GM23248 (cell line): ENCODE measurements at places on chromosomes 1 and 21.
A peak's percentile ranks its signal among the peaks of the same experiment; 100 is the strongest.

DNA sequence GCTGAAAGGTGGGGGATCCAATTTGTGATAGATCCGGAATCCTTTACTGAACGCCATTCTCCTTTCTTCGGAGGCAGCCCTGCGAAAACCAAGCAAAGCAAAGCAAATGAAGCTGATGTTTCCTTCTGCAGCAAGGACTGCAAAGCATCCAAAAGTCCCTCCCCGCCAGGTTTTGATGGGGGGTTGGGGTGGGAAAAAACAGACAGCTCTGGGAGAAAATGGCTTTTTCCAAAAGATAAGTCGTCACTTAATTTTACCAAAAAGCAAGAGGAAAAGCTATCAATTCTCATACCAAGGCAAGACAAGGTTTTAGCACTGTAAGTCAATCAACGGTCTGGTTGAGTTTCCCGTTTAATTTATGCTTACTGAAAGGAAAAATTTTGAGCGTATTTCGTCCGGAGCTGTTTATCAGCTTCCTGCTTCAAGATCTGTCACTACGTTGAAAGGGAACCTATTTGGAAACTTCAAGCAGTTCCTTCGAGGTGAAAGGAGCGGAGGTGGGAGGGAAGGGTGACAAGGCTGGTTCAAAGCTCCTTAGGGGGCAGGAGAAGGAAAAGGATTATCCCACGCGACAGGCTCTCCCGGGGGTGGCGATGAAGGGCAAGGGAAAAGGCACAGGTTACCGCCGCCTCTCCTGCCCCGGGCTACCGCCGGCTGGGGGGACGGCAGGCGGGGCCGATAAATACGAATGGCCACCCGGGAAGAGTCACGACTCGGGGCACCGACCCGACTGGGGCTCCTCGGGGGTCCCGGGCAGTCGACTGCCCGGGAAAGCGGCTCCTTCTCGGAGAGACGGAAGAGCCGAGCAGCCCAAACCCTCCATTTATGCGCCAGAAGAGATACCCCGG lies 750 bp downstream of the SYNJ1 start:
- peak; percentile 54 for DNase-seq

- no peak for DNase-seq
Measured at GRCh38 chr1:220785166-220786056, 1.3 kb upstream of the MTARC1 start.

DNA sequence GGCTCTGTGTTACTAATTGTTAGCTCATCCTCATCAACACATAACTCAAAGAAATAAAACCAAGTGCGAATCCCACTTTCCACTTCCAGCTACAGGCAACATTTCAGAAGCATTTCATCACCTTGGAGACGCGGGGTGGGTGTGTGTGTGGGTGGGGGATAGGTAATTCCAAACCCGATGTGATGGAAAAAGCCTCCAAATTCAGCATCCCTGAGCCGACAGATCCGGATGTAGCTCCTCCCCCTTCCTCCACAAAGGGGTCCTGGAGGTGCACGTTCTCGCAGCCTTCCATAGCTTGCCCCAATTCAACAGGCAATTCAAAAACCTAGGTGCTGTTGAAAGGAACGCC lies 486 bp downstream of the HSPA13 start:
- peak; percentile 55 for DNase-seq

DNA sequence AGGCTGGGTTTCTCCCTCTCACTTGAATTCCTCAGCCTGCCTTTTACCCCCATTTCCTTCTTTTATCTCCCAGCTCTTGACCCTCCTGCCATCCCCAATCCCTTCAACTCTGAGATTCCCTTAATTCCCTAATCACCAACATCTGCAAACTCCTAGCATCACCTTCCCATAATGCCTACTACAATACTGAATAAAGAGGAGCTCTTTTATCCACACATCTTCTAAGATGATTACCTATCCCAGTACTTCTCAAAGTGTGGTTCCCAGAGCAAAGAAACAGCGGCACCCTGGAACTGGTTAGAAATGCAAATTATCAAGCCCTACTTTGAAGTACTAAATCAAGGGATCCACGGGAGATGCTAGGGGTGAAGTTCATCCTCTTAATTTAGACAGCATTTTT lies 21.2 kb upstream of the UBE2U start:
- no peak for DNase-seq

DNA sequence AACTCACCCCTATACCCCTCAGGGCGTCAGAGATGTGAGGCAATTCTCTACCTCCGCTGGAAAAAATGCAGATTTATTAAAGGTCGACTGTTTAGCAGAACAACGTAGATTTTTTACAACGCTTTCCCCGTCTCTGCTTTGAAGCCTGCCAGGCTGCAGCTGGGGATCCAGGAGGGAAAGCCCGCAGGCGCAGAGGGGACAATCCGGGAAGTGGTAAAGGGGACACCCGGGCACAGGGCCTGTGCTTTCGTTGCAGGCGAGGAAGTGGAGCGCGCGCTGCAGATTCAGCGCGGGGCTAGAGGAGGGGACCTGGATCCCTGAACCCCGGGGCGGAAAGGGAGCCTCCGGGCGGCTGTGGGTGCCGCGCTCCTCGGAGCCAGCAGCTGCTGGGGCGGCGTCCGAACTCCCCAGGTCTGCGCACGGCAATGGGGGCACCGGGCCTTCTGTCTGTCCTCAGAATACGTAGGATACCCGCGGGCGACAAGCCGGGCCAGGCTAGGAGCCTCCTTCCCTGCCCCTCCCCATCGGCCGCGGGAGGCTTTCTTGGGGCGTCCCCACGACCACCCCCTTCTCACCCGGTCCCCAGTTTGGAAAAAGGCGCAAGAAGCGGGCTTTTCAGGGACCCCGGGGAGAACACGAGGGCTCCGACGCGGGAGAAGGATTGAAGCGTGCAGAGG lies 5.5 kb downstream of the SIM2 start:
- no peak for DNase-seq

- DNase-seq, result peak; percentile 48
Measured at GRCh38 chr21:37862536-37862935, 53.7 kb downstream of the KCNJ6 start.

DNA sequence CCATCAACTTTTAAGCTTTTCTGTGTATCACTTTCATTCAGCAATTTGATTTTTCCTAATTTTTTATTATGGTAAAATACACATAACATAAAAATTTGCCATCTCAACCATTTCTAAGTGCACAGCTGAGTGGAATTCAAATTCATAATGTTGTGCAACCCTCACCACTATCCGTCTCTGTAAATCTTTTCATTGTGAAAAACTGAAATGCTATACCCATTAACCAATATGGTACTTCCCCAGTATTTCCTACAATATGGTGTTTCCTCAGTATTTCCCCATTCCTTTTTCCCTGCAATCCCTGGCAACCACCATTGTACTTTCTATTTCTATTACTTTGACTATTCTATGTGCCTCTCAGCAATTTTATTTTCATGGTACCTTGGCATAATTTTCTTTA lies 6.8 kb downstream of the STPG1 start:
- DNase-seq, result no peak

- DNase-seq, result peak; percentile 98
Measured at GRCh38 chr1:110003747-110004428, 19.3 kb downstream of the AHCYL1 start.

DNA sequence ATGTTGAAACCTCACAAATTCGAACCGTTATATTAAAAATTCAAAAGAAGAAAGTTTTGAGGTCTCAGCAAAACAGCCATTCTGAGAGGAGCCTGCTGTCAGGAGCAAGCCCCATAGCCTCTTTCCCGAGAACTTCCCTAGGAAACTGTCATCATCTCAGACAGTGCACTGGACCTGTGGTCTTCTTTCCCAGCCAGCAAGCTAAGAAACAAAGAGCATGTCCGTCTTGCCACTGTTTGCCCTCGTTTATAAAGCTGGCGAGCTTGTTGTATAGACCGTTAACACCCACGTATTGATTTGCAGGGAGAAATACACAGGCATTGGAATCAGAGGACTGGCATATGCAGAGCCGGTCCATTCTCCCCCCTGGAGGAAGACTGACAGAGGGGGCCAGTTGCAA lies 407.0 kb downstream of the NPHP4 start:
- no peak for DNase-seq

DNA sequence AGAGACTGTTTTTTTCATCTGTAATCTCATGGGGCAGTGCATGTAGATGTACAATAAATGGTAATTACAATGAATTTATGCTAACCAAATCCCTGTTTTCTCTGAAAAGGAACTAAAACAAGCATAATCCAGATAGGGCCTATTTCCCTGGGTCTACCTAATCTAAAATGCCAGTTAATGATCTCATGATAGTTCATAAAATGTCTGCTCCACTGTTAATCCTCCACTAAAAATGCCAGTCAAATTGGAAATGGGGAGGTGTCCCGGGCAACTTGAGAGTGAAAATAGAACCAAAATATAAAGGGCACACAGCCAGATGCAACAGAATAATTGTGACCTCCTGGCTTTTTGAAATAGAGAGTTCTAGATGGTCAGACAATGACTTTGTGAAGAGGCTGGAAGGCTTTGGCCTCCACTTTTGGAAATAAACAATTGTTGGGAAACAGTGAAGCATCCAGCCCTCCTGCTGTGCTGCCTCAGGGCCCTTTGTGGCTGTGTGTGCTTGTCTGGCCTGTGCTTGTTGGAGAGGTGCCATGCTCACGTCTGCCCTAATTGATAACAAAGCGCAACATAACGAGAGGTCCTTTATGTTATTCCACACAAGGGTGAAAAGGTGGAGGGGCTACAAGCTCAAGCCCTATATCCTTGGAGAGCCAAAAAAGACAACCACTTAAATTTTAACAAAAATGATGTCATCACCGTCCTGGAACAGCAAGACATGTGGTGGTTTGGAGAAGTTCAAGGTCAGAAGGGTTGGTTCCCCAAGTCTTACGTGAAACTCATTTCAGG lies 97.7 kb downstream of the ATP5PO start:
- DNase-seq, result no peak
